ENCODE measurements at places on chromosomes 12 and 14.

DNA sequence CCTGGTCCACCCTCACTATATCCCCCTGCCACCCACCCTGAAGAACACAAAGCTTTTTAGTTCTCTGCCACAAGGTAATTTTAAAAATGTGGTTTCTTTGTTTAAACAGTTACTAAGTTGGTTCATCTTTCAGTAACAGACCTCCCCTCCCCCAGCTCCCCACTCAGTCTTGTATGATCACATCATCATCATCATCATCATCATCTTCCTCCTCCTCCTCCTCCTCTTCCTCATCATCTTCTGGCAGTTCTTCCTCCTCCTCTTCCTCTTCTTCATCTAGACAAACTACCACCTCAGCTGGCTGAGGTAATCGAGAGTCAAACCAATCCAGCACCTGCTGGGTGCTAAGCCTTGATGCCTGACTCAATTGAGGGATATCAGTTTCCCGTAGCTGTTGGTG is 10.5 kb downstream of the HOMEZ start:
- no peak for DNase-seq

GRCh38 chr12:67671419-67671818 is 22.9 kb downstream of the DYRK2 start:
- DNase-seq: no peak

DNA sequence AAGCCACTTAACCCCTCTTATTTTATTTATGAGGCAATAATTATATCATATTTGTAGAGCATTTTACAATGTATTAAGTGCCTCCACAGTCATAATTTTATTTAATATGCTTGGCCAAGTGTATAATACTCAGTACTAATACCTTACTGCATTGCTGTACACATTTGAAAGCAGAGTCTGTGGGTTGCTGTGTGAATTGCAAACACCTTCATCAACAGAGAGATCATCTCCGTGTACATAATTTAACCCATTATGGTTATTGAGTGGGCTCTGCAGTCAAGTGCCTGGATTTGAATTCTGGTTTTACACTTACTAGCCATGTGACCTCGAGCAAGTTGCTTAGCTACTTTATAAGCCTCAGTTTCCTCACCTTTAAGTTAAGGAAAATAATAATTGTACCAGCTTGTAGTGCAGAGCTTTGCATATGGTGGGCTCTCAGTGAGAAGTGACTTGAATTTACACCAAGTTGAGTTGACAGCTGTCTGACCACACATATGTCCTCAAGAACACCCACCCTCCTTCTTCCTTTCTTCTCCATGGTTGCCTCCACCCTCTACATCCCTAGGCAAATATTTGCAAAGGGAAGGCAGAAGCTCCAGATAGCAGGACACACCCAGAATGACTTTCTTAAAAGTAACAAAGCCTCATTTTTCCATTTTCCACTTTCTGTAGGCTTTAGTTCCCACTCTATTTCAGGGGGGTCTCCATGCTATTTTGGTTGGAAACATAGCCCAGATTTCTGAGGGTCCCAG is 12.3 kb downstream of the CRACR2A start:
- DNase-seq: no peak

DNA sequence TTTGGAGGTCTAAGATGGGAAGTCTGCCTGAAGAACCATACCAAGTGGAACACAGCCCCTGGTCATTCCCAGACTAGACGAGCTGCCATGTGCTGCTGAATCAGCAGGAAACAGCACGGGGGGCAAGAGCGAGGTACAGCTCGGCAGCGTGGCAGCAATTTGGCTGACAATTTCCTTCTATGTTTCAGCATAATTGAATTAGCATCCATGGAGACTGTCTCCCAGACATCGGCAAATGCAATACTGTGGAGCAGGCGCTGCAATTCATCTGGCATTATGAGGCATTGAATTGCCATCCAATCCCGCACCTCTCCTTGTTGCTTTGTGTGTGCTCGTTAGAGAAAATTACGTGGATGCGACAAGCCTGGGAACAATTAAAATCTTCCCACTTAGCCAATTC is 46.0 kb upstream of the CCDC60 start:
- no peak for DNase-seq

DNA sequence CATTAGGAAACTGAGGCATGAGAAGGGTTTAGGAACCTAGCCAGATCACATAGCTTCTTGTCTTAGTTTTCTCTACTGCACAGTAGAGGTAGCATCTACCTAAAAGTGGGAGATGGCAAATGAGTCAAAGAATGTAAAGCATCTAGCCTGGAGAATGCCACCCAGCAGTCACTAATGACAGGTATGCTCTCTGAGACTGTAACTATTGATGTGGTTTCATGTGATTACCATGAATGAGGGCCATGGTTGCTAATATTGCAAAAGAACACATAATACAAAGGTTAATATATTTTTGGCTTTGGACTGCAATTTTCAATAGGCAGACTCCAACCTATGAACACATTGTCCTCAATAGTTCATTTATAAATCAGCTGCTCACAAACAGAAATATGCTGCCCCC is 389.9 kb downstream of the GRIN2B start:
- DNase-seq: no peak

GRCh38 chr14:60652674-60653651 is 3.7 kb upstream of the SIX1 start:
- peak; percentile 87 for DNase-seq

DNA sequence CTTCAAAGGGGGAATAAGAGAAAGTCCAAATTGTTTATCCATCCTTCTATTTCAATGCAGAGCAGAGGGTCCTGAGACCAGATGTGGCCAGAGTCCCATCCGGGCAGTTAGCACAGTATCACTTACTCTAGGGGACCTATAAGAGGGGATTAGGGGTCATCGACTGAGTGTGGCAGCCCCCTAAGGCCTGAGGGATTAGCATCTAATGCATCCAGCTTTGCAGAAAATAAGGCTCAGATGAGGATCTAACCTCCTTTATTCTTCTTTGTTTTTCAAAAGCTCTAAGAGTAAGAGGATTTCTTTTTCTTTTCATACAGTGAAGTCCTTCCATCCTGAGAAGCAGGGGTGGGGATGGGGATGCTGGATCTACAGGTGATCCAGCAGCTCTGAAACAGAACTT is 43.5 kb downstream of the NEUROD4 start:
- no peak for DNase-seq

GRCh38 chr14:69667938-69668335 is 56.5 kb downstream of the SUSD6 start:
- DNase-seq: no peak

GRCh38 chr12:67940780-67941243 is 48.4 kb upstream of the IFNG-AS1 start:
- no peak for DNase-seq

All from NCI-H2171 treated with DMSO at 0.1 percent for 48 hours (cell line).